ENCODE measurements at places on chromosomes 4 and X. TPM values are rescaled to one million over a fixed set of nuclear protein-coding genes. Genes with fewer than 3 reads are reported as not detected.

The ETDB gene
- not detected for total RNA-seq

The ANK2 gene
- 200 TPM for total RNA-seq

The ART3 gene
- total RNA-seq: not detected

The HAND2 gene
- total RNA-seq: 31.3 TPM

The MAP7D2 gene
- 1.2 TPM for total RNA-seq

The FAM149A gene
- total RNA-seq: 10.8 TPM

The ASB5 gene
- total RNA-seq: 0.09 TPM

The NXF2B gene
- total RNA-seq: not detected

The TCEAL5 gene
- total RNA-seq: not detected

The C4orf50 gene
- total RNA-seq: not detected

The CD38 gene
- not detected for total RNA-seq

The ZMYM3 gene
- 10.6 TPM for total RNA-seq

The UCP1 gene
- total RNA-seq: not detected

The REELD1 gene
- total RNA-seq: not detected

The ARMCX2 gene
- total RNA-seq: 68.5 TPM

The XAGE2 gene
- total RNA-seq: not detected

The TLR10 gene
- not detected for total RNA-seq

The CLDN22 gene
- under 0.01 TPM for total RNA-seq

The FHIP1A gene
- total RNA-seq: 0.99 TPM

The SYN1 gene
- 0.09 TPM for total RNA-seq

The KLHL34 gene
- not detected for total RNA-seq

The BTK gene
- not detected for total RNA-seq

The POU3F4 gene
- not detected for total RNA-seq

The RASGEF1B gene
- total RNA-seq: 2.0 TPM

The VCX3B gene
- total RNA-seq: not detected

The HSFX3 gene
- not detected for total RNA-seq

The TRIM75 gene
- not detected for total RNA-seq

The PAGE2 gene
- not detected for total RNA-seq

The BEX3 gene
- total RNA-seq: 678 TPM

The ALAS2 gene
- total RNA-seq: not detected

The FAAH2 gene
- total RNA-seq: not detected

The NKX6-1 gene
- total RNA-seq: 0.18 TPM

The ESX1 gene
- total RNA-seq: not detected

The KCNE5 gene
- 0.36 TPM for total RNA-seq

The RNF212 gene
- total RNA-seq: 6.9 TPM
